Hindlimb muscle (tissue), 1 donor: ENCODE measurements at places on chromosomes 4 and X.

- no peak for DNase-seq
Observed at GRCh38 chr4:163606896-163607691, 112.6 kb downstream of the TMA16 start.

DNA sequence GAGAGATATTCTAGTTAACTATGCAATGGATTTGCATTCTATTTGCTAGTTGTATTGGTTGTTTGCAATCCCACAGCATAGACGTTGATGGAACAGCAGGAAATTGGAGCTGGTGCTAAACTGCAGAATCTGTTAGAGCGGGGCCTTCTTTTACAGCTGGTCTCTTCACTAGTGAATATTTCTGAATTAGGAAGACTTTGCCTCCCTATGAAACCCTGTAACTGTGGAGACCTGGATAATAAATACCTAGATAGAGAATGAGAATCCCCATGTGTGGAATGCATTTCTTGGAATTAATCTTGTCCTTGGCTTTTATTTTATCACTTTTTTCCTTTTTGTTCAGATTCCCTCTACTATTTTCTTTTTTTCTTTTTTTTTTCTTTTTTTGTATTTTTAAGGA lies 109.7 kb downstream of the SHROOM3 start:
- DNase-seq = no peak

DNA sequence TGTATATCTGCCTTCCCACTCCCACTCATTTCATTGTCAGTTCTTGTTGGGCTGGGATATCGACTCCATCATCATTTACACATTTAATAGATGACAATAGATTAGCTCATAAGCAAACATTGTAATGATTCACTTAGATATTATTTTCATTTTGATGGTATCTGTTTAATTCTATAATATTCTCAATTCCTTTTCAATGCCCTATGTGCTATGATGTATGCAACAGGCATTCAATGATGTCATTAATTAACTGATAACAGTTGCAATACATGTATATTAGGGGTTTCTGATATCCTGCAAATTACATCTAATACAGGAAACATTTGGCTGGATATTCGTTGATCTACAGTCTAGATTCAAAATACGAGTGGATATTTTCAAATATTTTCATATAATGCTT lies 850.5 kb downstream of the CCSER1 start:
- DNase-seq = no peak

DNA sequence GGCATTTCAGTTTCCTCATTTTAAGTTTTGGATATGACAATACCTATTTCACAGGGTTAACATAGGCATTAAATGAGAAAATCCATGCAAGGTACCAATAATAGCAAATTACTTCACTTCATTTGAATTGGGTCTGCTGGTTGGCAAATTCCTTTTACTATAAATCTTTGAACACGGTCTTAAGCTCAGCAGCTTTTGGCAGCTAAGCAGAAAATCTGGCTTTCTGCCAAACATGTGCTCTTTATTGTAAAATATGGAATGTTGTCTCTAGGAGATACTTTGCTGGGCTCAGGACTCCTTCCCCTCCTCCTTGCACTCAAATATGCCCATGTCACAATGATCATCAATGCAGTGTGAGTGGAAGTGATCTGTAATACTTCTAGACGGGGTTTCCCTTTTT lies 16.8 kb upstream of the DMP1 start:
- peak; percentile 65 for DNase-seq

- DNase-seq = no peak
Observed at GRCh38 chr4:57119054-57119651, 9.0 kb upstream of the IGFBP7 start.

GRCh38 chr4:178316211-178316610 lies 874.0 kb upstream of the AGA start:
- no peak for DNase-seq

GRCh38 chr4:84677093-84677492 lies 94.2 kb downstream of the CDS1 start:
- DNase-seq = no peak

DNA sequence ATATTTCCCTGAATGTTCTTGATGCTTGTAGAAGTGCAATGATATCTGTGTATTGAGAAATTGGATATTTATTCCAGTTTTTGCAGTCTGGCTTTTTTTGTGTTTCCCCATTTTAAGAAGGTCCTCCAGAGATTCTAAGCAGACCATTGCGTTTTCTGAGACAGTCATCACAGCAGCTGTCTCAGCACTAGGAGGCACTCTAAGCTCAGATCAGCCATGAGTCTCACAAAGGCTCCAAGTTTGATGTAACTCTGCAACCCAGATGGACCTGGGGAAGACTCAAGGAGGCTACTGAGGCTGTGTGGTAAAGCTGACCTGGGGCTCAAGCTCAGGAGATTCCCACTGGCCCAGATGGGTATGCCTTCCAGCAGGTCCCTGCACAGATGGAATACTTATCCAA lies 89.3 kb upstream of the CYLC1 start:
- no peak for DNase-seq

DNA sequence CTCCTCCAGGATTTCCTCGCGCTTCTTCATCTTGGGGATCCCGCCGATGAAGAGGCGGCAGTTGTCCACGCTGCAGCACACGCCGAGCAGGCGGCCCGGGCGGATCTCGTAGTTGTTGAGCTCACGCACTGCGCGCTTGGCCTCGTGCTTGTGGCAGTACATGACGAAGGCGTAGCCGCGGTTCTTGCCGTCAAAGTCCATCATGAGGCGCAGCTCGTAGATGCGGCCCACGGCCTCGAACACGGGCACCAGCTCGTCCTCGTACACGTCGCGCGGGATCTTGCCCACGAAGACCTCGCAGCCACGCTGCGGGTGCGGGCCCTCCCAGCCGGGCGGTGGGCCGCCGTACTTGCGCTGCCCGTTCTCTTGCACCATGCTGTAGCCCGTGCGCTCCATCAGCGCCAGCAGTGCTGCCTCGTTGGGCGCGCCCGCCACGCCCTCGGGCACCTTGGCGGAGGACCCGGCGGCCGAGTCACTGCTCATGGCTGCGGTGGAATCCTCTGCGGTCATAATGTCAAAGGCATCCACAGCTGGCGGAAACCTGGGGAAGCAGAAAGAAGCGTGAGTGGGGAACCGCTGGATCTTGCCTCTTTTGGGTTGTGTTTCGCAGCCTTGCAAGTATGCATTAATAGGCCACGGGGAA lies 103.4 kb downstream of the CHRNA9 start:
- DNase-seq = no peak

GRCh38 chr4:11050766-11051165 lies 366.2 kb upstream of the CLNK start:
- DNase-seq = no peak

- DNase-seq = no peak
Observed at GRCh38 chr4:78325271-78326157, 226.1 kb upstream of the ANXA3 start.

DNA sequence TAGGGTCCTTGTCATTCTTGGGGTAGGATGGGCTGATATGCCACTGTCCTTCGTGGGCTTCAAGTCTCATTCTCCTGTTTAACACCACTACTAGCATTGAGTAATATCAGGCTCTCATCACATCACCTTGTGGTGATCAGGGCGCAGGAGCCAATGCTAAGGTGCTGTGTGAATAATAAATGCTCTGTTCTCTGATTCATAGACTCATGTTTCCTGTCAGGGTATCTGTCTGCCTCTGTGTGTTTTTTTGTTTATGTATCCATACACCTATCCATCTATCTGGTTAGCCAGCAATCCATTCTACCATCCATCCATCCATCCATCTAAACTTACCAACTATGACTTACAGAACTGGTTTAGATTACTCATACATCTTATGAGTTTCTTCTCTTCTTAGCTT lies 525.1 kb upstream of the ATOH1 start:
- no peak for DNase-seq

DNA sequence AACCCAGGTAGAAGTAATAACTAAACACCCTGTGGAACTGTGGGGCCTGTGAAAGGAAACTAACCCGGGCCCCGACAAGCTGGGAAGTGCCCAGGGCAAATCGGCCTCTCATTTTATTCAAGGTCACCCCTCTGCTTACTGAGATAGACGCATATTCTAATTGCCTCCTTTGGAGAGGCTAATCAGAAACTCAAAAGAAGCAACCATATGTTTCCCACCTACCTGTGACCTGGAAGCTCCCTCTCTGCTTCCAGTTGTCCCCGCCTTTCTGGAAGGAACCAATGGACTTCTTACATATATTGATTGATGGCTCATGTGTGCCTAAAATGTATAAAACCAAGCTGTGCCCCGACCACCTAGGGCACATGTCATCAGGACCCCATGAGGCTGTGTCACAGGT lies 23.1 kb upstream of the DHRSX start:
- DNase-seq = no peak

DNA sequence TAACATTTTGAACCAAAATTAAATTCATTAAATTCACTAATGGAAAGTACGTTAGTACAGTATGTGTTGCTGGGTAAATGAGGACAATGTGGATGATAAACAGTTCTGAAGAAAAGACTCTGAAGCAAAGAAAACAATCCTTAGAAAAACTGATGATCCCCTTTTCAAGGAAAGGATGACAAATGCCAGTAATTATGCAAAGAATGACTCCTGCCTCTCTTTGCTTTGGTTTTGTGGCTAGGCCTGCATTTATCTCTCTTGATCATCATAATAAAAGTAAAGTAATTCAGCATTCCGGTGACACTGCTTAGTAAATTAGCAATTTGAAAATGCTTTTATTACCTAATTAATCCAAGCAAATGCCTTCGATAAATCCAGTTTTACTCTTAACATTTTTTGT lies 652.2 kb upstream of the DIPK2B start:
- no peak for DNase-seq

DNA sequence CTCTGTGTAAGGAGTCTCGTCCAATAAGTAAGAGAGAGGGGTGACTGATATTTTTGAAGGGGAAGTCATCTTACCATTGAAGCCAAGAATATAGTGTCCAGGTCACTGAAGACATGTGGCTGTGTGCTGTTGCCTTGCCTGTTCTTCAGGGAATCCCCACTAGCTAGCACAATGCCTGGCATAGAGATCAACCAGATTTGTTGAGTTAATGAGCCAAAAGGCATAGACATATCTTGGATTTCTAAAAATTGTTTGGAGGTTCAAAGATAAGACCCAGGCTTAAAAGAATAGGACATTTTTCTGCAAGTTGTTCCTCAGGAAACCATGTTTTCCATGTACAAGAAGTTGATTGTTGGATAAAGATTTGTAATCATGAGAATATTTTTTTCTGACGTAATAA lies 119.3 kb upstream of the DKK2 start:
- no peak for DNase-seq

DNA sequence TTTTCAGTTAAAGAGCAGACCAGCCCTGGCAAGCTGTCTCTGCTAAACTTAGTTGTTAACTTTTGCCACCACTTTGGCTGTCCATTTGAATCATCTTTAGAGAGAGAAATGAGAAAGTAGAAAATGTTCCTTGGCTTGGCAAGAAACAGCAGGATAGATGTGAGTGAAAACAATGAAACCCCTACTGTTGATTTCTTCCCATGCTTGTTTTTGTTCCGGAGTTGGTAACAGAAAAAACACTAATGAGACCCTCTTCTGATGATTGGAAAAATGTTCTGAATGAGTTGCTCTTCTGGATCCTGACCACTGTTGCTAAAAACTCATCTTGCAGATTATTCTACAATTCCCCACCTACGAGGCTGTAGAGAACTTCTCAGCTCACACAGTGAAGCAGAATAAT lies 203.3 kb downstream of the MAPK10 start:
- no peak for DNase-seq

- peak; percentile 70 for DNase-seq
Observed at GRCh38 chrX:53048169-53049126, at the start of gene GPR173. TSS of gene GPR173 (plus strand) at chrX:53048789. CDS start at chrX:53076622, 27,833 bp downstream.

DNA sequence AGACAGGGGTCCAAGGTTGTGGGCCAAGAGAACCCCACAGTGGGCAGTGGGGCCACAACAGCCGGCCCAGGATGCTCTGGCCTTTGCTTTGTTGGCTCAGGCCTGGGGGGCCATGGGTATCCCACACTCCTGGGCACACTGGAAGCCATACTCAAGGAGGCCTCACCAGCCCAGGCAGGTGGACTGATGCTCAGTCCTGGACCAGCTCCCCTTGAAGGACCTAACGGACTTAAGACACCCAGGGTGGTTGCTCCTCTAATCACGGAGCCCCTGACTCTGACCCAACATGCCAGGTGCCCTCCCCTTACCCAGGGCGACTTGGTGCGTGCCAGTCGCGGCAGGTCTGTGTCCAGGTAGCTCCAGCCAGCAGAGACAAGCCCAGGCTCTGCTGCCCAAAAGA lies 50.8 kb downstream of the ZFYVE28 start:
- DNase-seq = no peak

DNA sequence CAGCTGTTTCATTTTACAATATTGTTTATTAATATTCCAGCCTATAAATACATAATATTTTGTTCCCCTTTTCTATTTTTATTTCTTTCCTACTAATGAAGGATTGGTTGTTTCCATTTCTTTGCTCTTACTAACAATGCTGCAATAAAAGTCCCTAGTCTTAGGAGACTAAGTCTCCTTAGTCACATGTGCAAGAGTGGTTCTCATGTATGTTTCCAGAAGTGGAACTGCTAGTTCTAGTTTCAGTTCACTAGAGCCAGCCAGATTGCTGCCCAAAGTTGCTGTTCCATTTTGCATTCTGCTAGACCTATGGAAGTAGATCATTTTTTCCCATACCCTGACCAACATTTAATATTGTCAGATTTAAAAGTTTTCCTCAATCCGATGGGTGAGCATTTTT lies 44.3 kb downstream of the CNGA1 start:
- no peak for DNase-seq

- no peak for DNase-seq
Observed at GRCh38 chr4:15162465-15163283, 160.4 kb downstream of the CPEB2 start.
